ENCODE measurements at places on chromosomes 4 and X.

DNA sequence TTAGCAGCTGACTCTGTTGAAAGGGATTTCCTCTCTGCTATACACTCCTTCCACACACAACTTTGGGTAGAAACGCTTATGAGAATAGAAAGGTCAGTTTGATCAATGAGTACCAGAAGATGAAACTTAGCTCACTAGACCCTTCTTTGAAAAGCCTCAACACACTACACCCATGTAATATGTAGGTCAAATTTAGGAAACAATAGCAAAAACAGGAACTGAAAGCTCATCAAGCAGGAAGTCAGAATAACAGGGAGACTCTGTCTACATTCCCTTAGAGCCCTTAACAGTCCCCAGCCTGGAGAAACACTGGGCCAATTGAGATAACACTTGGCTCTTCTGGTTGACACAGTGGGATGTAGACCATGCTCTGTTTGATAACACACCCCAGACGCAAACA, 30.7 kb downstream of the SRPX2 start:
- DNase-seq, result no peak

- DNase-seq, result no peak
These were observed 565.4 kb downstream of the GRXCR1 start for GRCh38 chr4:43457866-43458265.

DNA sequence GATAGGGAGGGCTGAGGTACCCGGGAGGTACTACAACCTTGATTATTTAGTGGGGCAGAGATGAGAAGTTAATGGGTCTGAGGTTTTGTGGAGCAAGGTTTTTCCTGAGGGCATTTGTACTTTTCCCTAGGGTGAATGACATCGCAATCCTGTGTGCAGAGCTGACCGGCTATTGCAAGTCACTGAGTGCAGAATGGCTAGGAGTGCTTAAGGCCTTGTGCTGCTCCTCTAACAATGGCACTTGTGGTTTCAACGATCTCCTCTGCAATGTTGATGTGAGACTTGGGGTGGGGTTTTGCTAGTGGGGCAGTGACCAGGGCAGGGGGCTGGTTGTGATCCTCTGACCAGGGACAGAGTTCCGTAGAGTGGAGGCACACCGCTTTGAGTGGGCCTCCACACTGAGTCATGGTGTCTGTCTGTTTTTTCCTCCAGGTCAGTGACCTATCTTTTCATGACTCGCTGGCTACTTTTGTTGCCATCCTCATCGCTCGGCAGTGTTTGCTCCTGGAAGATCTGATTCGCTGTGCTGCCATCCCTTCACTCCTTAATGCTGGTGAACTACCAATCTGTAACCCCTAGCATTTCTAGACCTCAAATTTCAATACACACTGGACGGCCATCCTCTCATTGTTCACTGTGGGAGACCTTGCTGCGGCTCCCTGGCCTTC, 9.9 kb downstream of the MED12 start:
- DNase-seq, result no peak

- DNase-seq, result no peak
These were observed 5.2 kb upstream of the BMP15 start for GRCh38 chrX:50905334-50905733.

DNA sequence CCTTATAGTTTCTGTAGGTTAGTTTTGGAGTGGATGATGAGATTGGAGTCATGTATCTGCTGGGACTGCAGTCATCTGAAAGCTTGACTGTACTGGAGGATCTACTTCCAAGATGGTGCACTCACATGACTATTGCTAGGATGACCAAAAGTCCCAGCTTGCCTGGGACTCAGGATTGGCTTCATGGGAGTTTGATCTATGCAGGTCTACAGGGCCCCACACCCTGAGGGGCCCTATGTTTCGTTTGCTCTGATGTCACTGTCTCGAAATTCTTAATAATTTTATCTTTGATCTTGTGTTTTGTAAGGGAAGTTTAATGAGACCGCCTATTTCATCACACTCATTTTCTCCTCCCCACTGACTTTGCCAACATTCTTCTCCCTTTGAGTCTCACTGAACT, at the start of gene SMIM9:
Gene SMIM9 (minus strand): TSS at position 101 of the 400 bp plus-strand sequence. CDS start 3,806 bp downstream, outside the sequence.
- DNase-seq, result no peak

DNA sequence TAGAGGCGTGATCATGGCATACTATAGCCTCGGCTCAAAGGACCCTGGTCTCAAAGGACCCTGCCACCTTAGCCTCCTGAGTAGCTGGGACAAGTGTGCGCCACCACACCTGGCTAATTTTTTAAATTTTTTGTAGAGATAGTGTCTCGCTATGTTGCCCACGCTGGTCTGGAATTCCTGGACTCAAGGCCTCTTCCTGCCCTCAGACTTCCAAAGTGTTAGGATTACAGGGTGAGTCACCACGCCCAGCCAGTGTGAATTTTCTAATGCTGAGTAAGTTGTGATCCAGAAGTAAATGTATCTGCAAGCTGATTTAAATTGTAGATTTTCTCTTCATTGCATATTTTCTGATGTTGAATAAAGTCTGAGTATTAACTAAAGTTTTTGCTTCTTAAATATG, 2.6 kb upstream of the ZNF674 start:
- DNase-seq, result no peak

- DNase-seq, result no peak
These were observed 63.7 kb upstream of the ESX1 start for GRCh38 chrX:104318330-104319009.

GRCh38 chr4:11441194-11441556, 12.5 kb upstream of the HS3ST1 start:
- no peak for DNase-seq

DNA sequence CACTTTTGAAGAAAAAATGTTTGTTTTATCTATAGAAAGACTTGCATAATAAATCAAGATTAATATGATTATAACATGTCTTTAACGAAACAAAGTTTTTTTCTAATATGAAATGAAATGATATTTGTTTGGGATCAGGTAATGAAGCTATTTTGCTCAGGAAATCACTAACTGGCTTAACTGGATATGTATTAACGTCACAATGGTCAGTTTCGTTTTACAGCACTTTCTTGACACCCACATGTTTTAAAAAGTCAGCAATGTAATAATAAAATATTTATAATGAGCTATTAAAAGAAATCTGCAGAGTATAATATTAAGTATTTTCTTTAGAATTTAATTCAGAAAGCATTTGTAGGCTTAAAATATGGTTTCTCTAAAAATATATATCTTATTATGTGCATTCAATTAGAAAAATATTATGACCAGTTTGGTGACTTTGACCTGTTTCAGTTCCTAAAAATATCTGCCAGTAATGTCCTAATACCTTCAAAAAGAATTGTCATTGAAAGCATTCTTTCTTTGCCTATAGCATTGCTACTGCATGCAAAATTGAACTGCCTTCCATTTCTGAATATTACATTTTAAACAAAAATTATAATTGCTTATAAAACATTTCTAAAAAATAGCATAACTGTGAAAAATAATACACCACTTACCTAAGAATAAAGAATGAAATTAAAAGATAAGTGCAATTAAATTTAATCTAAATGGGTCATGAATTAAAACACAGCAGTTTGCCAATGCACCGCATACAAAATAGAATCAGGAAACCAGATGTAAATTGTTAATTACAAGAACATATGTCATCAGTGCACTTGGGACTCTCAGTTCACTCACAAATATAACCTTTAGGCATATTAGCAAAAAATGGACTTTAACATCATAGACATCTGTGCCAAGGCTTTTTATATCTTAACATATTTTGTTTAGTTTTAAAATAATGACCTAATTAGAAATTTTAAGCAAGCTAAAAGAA, 31.6 kb downstream of the TIGD2 start:
- no peak for DNase-seq

Measured in lower leg skin (tissue), 4 donors.